ENCODE measurements at places on chromosomes 2 and 18.

GRCh38 chr18:39871961-39872360 is 2083.1 kb upstream of the PIK3C3 start:
- DNase-seq = no peak

DNA sequence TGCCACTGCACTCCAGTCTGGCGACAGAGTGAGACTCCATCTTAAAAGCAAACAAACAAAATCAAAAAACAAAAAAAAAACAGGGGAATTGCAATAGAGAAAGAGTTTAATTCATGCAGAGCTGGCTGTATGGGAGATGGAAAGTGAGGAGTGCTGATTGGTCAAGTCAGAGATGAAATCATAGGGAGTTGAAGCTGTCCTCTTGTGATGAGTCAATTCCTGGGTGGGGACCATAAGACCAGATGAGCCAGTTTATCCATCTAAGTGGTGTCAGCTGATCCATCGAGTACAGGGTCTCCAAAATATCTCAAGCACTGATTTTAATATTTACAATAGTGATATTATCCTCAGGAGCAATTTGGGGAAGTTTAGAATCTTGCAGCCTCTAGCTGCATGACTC is 45.3 kb downstream of the FRZB start:
- DNase-seq = no peak

- peak; percentile 45 for DNase-seq
These were observed 777 bp upstream of the C18orf32 start for GRCh38 chr18:49487711-49488310.

- DNase-seq = no peak
These were observed 297.3 kb downstream of the ETAA1 start for GRCh38 chr2:67694445-67694844.

DNA sequence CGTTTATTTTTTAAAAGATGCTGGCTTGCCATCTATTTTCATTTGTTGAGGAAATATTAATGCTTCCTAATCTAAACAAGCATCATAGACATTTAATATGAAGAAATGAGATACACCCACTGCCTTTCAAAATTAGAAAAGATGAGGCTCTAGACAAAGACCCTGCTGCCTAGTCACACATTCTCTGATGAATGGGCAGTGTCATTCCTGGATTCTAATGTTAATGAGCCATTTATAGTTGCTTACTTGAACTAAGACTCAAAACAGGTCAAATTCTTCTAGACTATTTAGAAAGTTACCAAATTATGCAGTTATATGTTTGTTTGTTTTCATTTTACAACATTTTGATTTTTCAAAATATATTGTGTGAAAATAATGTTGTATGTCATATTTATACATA is 237.6 kb downstream of the CDH7 start:
- no peak for DNase-seq

- DNase-seq = no peak
These were observed 105.6 kb downstream of the ANTXR1 start for GRCh38 chr2:69118609-69119008.

DNA sequence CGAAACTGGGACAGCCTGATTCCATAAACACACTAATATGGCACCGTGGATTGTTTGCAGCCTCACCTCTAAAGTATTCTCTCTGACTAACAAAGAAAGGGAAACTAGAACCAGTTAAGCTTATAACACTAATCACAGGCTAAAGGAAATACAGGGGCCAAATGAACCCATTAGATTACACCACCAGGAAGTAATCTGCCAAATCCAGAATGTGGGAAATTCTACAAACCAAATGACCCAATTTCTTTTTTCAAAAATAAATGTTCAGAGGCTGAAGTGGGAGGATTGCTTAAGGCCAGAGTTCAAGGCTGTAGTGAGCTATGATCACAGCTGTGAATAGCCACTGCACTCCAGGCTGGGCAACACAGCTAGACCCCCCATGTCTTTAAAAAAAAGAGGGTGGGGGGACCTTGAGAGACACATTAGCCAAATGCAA is 1.5 kb upstream of the MPPE1 start:
- DNase-seq = peak; percentile 15

- no peak for DNase-seq
These were observed 134.0 kb downstream of the PTGR3 start for GRCh38 chr18:75075016-75075305.

DNA sequence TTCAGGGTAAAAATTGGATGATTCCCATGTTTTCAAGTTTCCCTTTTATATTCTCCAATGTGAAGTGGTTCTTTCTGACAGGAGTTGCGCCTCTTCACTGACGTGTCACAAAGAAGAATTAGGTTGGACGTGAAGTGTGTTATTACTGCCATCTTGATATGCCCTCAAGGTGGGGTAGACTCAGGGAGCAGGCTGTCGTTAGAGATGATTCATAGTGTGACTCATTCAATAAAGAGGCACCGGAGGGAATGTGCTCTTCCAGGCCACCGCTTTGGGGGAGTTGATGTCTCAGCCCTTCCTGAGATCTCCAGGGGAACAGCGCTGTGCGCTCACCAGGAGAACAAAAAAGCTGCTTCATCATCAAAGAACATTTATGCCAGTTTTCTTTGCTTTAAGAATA is 3.6 kb upstream of the DGKD start:
- no peak for DNase-seq

GRCh38 chr2:190755772-190756415 is 107.0 kb downstream of the NAB1 start:
- DNase-seq = no peak

DNA sequence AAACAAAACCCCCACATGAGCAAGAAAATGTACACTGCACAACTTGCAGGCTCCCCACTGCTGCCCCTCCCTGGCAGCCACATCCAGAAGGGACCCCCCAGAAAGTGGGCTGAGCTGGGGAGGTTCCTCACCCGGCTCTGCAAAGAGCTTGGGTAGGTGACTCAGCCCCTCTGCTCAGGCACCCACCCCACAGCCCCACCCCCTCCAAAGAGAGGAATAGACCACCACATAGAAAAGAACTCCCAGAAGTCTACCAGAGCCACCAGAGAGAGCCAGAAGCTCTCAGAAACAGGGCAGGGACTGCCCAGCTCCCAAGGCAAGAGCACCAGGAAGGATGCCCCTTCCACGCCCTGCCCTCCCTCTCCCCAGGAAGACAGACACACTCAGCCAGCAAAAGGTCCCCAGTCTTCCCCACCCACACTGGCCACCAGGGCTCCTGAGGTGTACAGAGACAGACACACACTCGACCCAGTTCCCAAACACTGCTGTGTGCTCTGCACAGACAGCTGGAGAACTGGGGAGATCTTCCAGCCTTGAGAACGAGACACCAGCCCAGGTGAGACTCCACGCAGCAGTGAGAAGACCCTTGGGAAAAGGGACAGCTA is 28.2 kb downstream of the BIN1 start:
- DNase-seq = no peak

DNA sequence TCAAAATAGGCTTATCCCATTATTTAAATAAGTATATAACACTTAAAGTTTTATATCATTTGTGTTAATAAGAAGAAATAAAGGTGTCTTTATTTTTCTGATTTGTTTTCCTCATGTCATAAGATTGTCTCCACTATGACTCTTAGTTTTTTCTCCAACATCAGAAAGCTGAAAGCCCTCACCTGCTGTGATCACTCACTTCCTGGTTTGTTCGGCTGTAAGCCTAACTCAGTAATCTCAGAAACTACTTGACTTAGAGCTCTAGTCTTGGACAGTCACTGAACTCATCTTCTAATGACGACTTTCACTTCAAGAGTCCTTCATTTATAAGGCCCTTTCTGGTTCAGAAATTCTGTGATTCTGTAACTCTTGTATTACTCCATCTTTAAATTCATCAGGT is 311.0 kb downstream of the ZEB2 start:
- DNase-seq = no peak

- no peak for DNase-seq
These were observed 137.9 kb downstream of the METTL4 start for GRCh38 chr18:2433366-2433765.

DNA sequence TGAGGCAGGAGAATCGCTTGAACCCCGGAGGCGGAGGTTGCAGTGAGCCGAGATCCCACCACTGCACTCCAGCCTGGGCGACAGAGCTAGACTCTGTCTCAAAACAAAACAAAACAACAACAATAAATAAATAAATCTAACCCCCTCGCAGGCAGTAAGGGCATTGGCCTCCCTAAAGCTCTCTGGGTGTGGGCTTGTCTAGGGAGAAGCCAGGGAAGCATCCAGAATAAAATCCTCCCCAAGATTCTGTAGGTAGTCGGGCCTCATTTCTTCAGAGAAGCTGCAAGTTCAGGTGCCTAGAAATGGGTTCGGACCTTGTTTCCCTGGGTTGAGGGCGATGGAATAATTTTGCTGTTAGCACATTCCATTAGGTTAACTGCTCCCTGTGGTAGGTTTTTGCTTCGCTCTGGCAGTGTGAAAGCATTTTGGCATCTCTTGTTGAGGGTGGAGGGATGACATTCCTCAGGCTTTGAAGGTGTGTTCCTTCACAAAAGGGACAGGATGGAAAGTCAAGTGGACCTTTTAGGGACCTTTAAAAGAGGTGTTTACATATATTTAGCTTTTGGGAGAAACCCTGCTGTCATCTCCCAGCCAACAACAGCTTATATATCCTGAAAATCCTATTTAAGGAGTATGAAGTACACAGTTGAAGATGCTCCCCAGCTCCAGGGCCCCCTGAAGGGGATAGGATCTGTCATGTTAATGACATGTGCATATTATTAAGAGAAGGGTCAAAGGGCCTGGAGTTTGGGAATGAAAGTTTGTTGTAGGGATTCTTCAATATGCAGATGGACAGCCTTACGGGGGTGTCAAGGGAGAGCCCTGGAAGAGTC is 17.7 kb downstream of the MYCN start:
- no peak for DNase-seq

GRCh38 chr18:2981212-2981728 is 31.7 kb downstream of the LPIN2 start:
- no peak for DNase-seq

DNA sequence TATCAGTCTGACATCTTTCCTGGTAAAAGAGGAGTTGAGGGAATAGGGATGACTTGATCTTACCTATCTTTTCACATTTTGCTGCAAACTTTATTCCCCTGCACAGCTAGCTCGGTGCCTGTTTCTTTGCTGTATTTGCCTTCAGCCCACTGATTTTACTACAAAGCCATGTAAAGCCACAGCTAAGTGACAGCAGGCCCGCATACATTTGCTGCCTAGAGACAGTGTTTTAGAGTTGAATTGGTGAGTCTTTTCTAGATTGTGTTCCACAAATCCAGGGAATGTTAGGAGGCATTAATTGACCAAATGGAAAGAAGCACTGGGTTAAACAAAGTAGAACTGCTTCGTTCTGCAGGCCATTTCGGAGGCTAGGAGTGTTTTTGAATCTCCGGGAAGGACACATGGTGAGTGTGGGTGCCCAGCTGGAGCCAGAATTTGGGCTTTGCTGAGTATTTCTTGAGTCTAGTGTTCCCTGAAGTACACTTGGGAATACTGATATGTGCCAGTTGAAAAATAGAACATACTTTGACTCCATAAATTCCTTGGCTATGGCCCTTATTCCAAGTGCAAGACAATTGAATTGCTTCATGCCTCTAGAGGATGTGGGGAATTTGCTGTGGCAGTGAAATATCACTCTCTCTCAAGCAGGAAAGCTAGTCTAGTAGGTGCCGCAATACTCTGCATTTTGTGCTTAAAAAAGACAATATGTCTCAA is 329.8 kb downstream of the PTPRM start:
- DNase-seq = no peak

- DNase-seq = no peak
These were observed 17.2 kb upstream of the SDC1 start for GRCh38 chr2:20241973-20242726.

GRCh38 chr2:120472891-120473309 is 127.0 kb downstream of the INHBB start:
- DNase-seq = no peak

- peak; percentile 23 for DNase-seq
These were observed 241.5 kb downstream of the ICOS start for GRCh38 chr2:204177977-204178522.

DNA sequence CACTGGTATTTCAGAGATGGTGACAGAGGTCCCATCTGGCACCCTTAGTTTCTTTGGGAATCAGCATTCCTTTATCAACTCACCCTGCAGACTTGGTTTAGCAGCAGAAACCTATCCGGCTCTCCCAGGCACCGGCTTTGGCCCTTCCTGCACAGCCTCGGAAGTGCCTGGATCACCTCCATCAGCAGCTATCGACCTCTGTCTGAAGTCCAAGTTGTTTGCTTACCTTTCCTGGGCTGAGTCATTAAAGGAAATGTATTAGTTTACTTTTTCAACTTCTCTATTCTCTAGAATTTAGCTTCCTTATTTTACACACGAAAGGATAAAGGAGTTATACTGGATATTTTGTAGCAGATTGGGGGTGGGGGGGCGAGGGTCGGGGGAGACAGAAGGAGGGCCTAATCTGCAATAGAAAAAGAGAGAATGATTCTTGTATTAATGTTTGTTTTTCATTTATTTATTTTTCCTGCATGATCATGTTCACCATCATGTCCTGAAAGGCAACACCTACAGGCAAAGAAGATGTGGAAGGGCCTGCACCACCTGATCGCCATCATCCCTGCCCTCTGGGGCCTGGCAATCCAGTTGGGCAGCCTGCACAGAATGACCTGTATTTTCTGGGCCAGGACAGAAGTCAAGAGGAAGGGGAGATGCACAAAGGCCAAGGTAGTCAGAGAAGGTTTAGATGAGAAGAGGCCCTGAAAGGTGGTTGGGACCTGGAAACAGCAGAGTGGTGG is 22.1 kb upstream of the MAT2A start:
- DNase-seq = no peak

- no peak for DNase-seq
These were observed 99.5 kb downstream of the HS1BP3 start for GRCh38 chr2:20551260-20551944.

- no peak for DNase-seq
These were observed 191.1 kb upstream of the CTAGE1 start for GRCh38 chr18:22608847-22609246.

DNA sequence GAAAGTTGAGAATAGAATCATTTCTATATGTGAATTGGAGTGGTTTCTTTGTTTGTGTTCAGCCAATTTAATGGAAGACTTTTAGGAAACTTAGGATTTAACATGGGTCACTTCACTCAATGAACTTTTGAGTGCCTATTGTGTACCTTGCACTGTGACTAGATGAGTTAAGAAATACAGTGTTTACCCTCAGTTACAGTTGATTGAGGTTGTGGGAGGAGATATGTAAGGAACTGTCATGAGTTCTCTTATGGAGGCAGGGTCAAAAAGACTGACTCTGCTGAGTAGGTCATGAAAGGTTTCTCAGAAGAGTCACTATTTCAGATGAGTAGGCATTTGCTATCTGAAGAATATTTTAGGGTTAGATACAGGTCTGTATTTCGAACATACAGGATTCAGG is 98.6 kb downstream of the RAB3GAP1 start:
- no peak for DNase-seq

- DNase-seq = no peak
These were observed 2183.6 kb upstream of the CELF4 start for GRCh38 chr18:39749154-39749553.

- DNase-seq = no peak
These were observed 75.3 kb upstream of the CHN1 start for GRCh38 chr2:175080479-175080878.

GRCh38 chr2:241193271-241193670 is 4.8 kb downstream of the ANO7 start:
- DNase-seq = no peak

GRCh38 chr2:59920961-59921360 is 632.5 kb downstream of the BCL11A start:
- DNase-seq = no peak

GRCh38 chr2:206336861-206337260 is 62.4 kb downstream of the ZDBF2 start:
- DNase-seq = no peak
